Kasumi-1 (cell line): ENCODE measurements at places on chromosomes 3 and 15.

GRCh38 chr3:71581457-71582035 is 2.0 kb downstream of the FOXP1 start:
- DNase-seq = no peak

DNA sequence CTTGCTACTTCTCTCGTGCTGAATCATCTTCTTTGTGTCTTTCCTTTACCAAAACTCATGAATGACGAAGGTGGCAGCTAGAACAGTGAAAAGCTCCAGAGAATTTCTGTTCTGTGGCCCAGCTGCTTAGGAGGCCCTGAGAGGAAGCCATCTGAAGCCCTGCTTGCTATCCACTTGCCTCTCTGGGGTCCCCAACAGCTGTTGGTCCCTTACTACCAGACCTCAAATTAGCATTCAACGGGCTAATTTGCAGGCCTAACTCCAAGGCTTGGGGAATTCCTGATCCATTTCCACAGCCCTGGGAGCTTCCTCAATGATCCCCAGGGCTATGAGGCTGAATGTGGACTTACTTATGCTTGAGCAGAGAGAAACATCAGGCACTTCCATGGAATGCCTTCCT is 37.5 kb upstream of the FSTL1 start:
- no peak for DNase-seq

GRCh38 chr3:46517784-46518181 is 20.0 kb downstream of the RTP3 start:
- DNase-seq = no peak

- DNase-seq = peak; percentile 22
These were observed 602.1 kb downstream of the VGLL3 start for GRCh38 chr3:86388820-86389219.

DNA sequence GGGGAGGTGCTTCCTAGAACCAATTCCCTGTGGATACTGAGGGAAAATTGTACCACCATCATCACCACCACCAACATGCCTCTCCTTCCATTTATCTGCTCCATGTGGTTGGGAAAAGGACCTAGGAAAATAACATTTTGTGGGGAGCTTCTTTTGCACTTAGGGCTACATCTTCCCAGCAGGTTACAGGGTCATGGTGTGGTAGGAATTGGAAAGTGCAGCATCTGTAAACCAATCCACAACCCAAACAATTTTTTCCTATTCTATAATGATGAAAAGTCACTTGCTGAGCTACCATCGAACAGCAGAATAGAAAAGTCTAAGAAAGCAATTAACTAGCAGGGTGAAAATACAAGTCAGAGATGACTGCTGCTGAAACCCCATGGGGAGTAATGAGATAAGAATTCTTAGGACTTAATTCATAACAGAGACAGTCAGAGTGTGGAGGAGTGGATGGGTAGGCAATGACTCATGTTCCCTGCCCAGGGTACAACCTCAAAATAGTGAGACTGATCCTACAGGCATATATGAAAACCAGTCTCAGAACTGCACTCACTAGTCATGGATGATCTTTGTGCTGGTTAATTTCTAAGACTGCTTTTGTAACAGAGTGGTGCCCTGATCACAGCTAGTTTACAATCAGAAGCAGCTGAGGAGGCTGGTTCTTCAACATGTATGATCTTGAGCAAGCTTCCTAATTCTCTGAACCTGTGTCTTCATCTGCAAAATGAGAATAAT is 38.1 kb upstream of the LEKR1 start:
- DNase-seq = peak; percentile 20

DNA sequence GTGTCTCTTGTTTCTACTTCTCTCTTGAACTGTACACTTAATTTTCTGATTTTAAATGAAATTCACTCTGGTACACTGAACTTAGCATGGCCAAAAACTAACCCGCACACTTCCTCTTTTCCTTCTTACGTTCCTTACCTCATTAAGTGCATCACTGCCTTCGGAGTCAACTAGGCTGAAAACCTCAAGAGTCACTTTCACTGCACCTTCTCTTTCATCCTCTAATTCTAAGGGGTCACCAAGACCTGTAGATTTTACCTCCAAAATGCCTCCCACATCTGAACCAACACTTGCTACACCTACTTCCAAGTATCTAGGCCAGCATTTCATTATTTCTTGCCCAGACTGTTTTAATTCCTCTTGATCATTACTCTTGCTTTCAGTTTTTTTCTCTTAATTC is 6.6 kb downstream of the CBLB start:
- peak; percentile 14 for DNase-seq

- DNase-seq = peak; percentile 50
These were observed 18.2 kb downstream of the KLHL6 start for GRCh38 chr3:183537295-183537730.
